ENCODE measurements at places on chromosomes 1 and 21. TPM values are rescaled to one million over a fixed set of nuclear protein-coding genes. Genes with fewer than 3 reads are reported as not detected.

MPZ gene
- 5.9 TPM for total RNA-seq

ANKRD35 gene
- 1.1 TPM for total RNA-seq

PRRX1 gene
- not detected for total RNA-seq

GRCh38 chr1:77375990-77376389 is 94.2 kb downstream of the AK5 start:
- no peak for DNase-seq

DNA sequence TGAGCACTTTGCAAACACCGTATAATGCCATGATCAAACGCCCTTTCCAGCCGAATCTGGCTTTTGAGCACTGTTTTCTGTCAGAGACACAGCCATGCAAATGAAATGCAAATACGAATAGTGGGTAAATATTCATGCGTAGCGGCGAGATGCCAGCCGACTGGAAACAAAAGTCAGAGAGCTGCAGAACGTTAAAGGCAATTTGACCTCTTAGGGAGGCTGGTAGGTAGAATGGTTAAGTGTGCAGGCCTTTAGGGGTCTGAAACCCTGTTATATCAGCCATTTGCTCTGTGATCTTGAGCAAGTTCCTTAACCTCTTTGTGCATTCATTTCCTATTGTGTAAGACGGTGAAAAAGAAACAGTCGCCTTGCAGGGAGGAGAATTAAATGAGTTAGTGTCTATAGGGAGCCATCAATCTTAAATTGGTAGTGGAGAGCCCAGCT is 6.5 kb upstream of the SDHB start:
- no peak for DNase-seq

- no peak for DNase-seq
Observed at GRCh38 chr1:235642943-235643371, 6.6 kb downstream of the GNG4 start.

GRCh38 chr1:243793298-243793697 is 56.7 kb downstream of the AKT3 start:
- no peak for DNase-seq

GRCh38 chr1:231037585-231038517 is 2.2 kb downstream of the FAM89A start:
- DNase-seq = no peak

- no peak for DNase-seq
Observed at GRCh38 chr1:5466487-5466886, 525.7 kb downstream of the NPHP4 start.

- DNase-seq = no peak
Observed at GRCh38 chr1:224133741-224134299, 19.9 kb downstream of the FBXO28 start.

DNA sequence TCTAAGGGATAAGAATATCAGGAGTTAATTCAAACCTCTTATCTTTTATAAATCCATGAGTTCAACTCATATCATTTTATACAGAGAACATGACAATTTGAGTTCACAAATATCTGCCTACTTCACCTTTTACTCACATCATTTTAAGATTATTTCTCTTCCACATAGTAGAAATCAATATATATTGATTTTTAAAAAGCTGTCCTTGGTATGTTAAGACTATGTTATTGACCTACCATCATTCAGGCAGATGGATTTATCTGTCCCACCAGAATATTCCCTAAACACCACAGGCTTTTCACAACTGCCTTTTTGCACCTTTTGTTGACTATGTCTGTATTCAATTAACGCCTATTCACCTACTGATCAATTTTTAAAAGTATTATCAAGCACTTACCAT is 13.5 kb downstream of the DRAM2 start:
- DNase-seq = no peak

GRCh38 chr1:31768939-31769704 is 5.0 kb upstream of the ADGRB2 start:
- no peak for DNase-seq

Data from activated CD8-positive, alpha-beta memory T cell treated with anti-CD3 and anti-CD28 coated beads, Interleukin-2, amount 10 ng/mL, durations not matched to agents 7 days and 5 days (primary cell).